ENCODE measurements at places on chromosomes 7 and 10.

DNA sequence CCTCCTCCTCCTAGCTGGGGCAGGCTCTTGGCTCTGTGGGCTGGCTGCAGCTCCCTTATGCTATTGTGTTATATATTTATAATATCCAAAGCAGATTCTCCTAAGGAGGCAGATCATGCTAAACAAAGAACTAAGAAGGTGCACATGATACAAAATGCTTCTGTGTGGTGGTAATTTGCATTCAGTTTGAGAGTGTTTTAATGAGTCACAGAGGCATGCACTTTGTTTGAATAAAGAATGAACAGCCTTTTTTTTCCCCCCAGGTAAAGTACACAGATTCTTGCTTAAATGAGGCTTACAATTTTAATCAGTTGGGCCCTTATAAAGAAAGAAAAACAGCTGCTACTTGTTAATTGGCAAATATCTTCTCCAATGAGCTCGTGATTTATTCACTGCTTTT, 95.0 kb downstream of the FANK1 start:
- no peak for DNase-seq

DNA sequence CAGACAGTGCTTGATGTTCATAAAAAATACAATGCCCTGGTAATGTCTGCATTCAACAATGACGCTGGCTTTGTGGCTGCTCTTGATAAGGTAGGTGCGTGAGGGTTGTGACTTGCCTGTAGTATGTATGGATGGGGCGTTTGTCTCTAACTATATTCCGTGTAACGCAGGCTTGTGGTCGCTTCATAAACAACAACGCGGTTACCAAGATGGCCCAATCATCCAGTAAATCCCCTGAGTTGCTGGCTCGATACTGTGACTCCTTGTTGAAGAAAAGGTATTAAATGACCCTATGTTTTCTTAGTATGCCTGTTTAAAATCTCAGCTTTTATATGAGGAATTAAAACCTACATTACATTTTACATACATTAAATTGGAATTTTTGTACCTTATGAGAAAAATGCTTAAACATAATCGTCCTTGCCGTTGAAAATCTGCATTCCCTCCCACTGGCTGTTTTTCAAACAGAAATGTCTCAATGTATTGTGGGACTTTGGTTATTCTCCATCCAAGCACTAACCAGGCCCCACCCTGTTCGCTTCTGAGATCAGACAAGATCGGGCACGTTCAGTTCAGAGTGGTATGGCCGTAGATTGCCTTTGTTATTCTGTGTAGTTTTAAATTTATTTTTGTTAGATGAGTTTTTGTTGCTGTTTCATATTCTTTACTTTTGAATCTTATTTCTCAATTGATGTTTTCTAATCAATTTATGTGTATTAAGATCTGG, 85.3 kb downstream of the CUL1 start:
- DNase-seq: no peak

DNA sequence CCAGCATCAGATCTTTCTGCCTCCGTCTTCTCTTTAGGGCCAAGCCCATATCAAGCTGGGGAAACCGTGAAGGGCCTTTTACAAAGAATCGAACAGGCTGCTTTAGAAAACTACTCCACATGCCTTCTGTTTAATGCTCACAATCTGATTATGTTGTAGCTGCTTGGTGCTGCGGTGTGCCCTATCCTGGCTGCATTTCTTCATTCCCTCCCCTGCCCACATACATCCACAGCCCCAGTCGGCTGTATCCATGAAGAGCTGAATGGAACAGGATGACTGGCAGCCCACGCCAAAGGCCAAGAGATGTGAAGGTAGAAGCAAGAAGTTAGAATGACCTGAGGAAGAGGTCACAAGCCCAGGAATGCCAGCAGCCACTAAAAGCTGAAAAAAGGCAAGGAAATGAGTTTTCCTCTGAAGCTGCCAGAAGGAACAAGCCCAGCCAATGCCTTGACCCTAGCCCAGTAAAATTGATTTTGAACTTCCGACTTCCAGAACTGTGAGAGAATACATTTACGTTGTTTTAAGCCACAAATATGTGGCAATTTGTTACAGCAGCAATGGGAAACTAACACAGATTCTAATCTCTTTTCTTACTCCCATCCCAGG, 22.2 kb downstream of the TAS2R41 start:
- no peak for DNase-seq

DNA sequence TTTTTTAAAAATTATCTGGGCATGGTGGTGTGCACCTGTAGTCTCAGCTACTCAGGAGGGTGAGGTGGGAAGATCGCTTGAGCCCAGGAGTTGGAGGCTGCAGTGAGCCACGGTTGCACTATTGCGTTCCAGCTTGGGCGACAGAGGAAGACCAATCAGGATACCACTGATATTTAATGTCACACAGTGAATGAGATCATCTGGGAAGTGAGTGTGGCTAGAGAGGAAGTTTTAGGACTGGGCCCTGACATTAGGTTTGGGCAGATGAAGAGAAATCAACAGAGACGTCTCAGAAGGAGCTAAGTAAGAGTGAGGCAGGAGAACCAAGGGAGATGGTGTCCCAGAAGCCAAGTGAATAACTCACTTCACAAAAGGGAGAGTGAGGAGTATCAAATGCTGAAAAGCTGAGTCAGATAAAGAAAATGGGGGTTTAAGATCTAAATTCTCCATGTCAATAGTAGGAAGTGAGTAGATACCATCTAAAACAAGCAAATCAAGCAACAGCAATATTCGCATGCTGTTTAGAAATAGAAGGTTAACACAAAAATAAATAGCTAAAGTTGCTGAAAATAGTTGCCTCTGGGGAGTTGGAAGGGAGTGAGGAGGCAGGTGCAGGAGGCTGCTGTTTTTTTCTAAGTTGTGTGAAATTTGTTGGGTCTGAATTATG, 11.5 kb downstream of the PILRA start:
- DNase-seq: no peak

- no peak for DNase-seq
Observed at GRCh38 chr7:46871516-46871915, 710.4 kb downstream of the TNS3 start.

GRCh38 chr7:55533050-55533728, 39.1 kb downstream of the VOPP1 start:
- peak; percentile 6 for DNase-seq

GRCh38 chr7:118858651-118859149, 634.2 kb downstream of the ANKRD7 start:
- no peak for DNase-seq

DNA sequence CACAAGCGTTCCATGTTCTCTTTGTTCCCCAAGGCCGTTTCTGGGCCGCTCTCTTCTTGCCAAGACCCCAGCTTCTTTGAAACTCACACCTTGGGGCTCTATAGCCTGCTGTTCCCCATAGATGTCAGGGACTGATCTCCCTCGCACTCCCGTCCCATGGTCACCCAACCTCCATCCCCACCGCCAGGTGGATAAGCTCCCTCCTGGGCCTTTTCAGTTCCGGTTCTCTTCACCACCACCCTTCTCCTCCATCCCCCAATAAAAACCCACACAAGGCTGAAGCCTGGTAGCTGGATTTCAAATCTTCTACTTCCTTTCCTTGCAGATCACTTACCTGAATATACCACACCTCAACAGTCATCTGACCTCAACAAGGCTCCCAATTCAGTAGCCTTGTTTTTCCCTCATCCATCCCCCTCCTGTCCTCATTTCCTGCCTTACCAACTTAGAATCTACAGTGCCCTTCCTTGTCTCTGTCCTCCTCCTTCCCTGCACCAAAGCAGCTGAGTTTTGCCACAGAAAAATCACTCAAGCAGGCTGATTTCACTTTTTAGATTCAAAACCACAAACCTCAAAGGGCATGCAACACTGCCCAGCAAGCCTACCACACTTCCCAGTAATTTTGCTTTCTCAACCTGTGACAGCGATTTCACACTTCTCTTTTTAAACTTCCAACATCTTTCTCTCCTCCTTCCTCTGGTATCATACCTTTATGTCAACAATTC, 7.7 kb downstream of the SLC37A3 start:
- DNase-seq: no peak

- DNase-seq: no peak
Observed at GRCh38 chr7:33771422-33771821, 133.9 kb upstream of the BMPER start.

GRCh38 chr7:116280803-116281202, 70.5 kb downstream of the TES start:
- DNase-seq: no peak

GRCh38 chr7:102427019-102427405, 6.4 kb upstream of the ORAI2 start:
- DNase-seq: no peak

DNA sequence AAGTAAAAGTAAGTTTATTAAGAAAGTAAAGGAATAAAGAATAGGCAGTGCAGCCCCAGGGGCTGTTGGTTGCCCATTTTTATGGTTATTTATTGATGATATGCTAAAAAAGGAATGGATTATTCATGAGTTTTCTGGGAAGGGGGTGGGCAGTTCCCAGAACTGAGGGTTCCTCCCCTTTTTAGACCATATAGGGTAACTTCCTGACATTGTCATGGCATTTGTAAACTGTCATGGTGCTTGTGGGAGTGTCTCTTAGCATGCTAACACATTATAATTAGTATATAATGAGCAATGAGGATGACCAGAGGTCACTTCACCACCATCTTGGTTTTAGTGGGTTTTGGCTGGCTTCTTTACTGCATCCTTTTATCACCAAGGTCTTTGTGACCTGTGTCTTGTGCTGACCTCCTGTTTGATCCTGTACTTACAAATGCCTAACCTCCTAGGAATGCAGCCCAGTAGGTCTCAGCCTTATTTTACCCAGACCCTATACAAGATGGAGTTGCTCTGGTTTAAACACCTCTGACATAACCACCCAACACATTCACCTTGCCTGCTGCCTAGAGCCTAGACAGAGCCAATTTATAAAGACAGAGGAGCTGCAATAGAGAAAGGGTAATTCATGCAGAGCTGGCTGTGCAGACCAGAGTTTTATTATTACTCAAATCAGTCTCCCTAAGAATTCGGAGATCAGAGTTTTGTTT, 10.9 kb upstream of the ERCC6 start:
- no peak for DNase-seq

DNA sequence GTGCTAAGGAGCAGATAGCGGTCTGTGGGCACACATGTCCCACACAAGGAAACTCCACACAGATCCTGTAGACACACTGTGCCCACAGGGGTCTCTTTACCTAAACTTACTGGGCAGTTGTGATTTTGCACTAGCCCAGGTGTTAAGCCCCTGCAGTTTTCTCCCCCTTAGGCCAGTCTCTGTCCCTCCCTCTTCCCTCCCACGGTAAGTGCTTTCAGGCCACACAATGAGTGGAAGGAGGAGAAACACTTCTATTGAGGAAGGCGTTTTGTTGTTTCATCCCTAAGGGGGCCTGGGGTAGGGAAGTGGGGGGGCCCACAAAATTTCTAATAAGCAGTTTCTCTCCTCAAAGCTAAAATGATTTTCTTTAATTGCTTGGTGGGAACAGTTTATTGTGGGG, 51.4 kb downstream of the FBXW4 start:
- peak; percentile 66 for DNase-seq

- DNase-seq: peak; percentile 22
Observed at GRCh38 chr7:66152371-66153191, 37.9 kb downstream of the CRCP start.

- no peak for DNase-seq
Observed at GRCh38 chr10:99421233-99421739, 9.1 kb downstream of the GOT1 start.

GRCh38 chr10:109962247-109962646, 38.9 kb upstream of the XPNPEP1 start:
- no peak for DNase-seq

DNA sequence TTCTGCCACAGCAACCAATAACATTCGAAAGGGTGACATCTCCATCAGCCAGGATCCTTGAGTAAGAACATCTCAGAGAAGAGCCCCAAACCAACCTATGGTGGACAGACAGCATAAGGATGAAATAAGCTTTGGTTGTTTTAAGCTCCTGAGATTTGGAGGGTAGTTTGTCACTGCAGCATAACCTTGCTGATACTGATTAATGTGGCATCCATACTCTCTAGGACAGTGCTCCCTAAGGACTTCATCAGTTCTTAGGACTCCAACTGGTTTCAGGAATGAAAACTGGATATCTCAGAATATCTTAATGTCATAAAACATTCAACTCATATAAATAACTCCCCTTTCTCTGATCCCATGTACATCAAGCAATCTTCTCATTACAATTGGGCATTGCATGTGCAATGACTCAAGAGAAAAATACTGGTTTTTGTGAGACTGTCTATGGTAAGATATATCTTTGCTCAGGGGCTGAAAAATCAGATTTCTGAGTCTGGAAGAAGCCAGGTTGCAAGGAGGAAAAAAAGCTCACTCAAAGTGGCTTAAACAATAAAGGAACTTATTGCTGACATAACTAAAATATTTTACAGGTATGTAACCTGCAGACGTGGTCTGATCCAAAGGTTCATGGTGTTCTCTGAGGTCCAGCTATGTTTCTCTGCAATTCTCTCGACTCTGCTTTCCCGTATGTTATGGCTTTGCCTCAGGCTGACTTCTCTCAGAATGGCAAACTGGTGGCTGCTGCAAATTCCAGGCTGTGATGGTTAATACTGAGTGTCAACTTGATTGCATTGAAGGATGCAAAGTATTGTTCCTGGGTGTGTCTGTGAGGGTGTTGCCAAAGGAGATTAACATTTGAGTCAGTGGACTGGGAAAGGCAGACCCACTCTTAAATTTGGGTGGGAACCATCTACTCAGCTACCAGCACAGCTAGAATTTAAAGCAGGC, 65.7 kb downstream of the RAB11FIP2 start:
- no peak for DNase-seq

- DNase-seq: no peak
Observed at GRCh38 chr10:122445904-122446303, 8.5 kb upstream of the ARMS2 start.

DNA sequence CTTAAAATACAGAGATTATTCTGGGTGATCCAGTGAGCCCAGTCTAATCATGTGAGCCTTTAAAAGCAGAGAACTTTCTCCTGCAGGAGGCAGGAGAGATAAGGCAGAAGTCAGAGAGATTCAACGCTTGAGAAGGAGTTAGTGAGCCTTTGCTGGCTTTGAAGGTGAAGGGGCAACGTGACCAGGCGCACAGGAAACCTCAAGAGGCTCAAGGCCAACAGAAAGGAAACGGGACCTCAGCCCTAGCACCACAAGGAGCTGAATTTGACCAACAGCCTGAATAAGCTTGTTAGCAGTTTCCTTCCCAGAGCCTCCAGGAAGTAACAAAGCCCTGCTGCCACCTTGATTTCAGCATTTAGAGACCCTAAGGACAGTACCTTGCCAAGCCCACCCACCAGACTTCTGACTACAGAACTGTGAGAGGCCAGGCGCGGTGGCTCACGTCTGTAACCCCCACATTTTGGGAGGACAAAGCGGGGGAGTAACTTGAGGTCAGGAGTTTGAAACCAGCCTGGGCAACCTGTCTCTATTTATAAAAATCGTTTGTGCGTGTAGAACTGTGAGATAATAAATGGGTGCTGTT, 87.3 kb upstream of the KAT6B start:
- DNase-seq: no peak
